ENCODE measurements at places on chromosomes 11 and 22.

DNA sequence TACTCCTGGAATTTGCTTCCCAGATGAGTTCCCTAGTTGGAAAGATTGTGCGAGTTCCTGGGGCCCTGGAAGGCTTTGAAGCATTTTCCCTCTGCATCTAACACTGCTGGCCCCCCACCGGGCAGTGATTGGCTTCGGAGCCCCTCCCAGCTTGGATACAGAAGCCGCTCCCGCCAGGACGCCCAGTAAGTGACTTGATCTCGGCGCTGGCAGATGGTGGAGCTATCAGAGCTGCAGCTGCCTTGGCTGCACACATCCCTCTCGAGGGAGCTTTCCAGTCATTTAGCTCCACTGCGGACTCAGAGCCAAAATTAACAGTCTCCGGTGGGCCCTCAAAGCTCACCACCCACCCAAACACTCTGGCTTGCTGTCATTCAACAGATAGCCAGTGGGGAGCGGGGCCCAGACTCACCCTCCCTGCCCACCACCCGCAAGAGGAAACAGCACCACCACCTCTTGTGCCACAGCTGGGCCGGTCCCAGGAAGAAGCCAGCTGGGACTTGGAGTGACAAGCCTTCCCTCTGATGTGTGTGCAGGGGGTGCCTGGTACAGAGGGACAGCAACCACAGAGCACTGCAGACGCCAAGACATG is 162.3 kb downstream of the TRIM29 start:
- DNase-seq: no peak

DNA sequence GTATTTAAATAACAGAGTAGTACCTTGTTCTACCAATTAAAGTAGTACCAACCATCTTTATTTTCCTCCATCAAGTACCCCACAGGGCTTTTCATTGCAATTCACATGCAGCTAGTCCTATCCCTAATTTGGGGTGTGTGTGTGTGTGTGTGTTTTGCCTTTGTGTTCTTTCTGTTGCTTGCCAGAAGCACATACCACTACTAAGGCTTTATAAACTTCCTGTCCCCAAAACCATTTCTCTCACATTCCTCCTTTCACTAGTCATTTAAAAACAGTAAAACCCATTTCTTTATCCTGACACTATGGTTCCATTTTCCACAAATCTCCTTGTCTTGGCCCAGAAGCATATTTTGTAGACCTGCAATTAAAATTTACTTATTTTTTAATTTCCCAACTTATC is 54.6 kb downstream of the SLC36A4 start:
- no peak for DNase-seq

DNA sequence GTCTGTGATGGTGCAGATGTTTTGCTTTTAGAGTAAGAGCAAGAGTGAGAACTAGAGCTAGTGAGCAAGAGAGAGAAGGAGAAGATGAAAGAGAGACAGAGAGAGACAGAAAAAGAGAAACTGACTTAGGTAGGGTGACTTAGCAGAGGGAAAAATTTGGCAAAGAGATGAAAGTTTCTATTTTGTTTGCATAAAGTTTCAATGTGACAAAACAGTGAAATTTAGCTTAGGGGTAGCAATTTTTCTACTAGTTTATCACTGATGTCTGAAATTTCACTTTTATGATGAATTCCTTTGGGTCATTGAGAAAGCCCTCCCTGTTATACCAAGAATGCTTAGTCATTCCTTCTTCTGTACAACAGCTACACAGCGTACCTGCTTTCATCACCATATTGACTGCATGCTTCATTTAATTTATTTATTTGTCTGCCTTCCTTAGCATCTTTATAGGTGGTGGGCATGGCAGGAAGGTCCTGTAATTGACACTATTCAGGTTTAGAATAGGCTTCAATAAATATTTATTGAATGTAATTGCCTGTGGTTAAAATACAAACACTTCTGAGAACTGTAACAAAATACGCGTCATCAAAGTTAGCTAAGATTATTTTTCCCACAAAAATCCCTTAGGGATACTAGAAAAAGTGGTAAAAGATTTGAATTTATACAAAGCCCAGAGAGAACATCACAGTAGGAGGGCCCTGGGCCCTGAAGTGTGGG is 19.9 kb upstream of the CTSC start:
- peak; percentile 48 for DNase-seq

DNA sequence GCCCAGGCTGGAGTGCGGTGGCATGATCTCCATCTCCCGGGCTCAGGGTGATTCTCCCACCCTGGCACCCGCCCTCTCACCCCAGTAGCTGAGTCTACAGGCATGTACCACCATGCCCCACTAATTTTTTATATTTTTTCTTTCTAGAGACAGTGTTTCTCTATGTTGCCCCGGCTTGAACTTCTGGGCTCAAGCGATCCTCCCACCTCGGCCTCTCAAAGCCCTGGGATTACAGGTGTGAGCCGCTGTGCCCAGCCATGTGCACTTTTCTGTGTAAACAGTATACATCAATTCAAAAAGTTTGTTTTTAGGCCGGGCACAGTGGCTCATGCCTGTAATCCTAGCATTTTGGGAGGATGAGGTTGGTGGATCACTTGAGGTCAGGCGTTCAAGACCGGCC is 14.7 kb downstream of the GRIK4 start:
- DNase-seq: no peak

DNA sequence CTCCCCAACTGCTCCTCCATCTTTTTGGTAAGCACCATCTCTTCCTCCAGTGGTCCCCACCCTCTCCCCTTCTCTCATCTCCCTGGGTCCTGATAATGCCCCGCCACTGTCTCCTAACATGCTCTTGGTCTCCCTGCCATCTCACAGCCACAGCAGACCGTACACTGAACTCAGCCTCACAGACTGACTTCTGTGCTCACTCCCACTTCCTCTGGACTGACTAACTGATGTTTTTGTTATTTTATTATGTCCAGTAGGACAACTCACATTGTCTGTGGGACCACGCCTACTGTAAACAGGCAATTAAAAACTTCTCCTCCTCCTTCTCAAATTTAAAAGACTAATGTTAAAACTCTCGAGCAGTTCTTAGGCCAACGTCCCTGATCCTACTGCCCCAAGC is 2.6 kb upstream of the GNAZ start:
- DNase-seq: no peak

- DNase-seq: no peak
These were observed 63.4 kb downstream of the MCM5 start for GRCh38 chr22:35463231-35463933.

GRCh38 chr11:117145393-117145761 is 1.3 kb downstream of the PAFAH1B2 start:
- DNase-seq: peak; percentile 78

Measured in GF-D8 (cell line).